ENCODE measurements at places on chromosomes 5 and 9.

GRCh38 chr5:33824516-33825195, 67.1 kb downstream of the ADAMTS12 start:
- no peak for DNase-seq

GRCh38 chr9:133891741-133892140, 100.4 kb downstream of the VAV2 start:
- DNase-seq: no peak

- no peak for DNase-seq
Measured at GRCh38 chr5:87909382-87909781, 359.3 kb downstream of the TMEM161B start.

- DNase-seq: no peak
Measured at GRCh38 chr5:107074996-107075395, 595.7 kb downstream of the EFNA5 start.
